IPS-NIHi11 (cell line): ENCODE measurements at places on chromosomes 5 and 9.

DNA sequence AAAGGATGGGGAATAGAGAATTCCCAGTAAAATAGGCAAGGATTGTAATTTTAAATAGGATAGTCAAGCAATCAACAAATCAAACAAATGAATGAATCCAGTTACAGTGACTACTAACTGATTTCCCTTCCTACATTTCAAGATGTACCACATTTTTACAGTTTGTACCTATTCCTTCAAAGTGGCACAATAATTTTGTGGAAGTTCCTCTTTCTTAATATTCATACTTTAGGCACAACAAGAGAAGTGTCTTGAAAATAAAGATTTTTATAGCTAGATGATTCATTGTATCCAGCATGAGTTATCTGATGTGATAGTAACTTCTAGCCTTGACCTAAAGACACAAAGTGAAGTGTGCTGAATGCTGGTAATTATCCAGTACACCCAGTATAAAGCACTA lies 122.2 kb upstream of the ACOT12 start:
- no peak for DNase-seq

DNA sequence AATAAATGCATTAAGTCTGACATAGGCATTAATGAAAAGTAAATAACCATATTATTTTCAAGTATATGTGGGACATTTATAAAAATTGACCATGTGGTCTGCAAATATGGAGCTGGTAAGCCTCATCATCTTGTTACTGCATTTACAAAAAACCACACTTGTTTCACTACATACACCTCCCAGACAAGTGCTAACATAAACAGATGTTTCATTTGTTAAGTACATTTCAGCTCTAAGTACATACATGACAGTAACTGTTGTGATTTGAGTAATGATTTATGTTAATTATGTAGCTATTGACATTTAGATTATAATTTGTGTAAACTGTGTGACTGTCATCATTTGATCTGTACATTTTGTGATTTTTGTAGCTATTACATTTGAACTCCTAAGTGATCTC lies 13.9 kb downstream of the IDNK start:
- no peak for DNase-seq

DNA sequence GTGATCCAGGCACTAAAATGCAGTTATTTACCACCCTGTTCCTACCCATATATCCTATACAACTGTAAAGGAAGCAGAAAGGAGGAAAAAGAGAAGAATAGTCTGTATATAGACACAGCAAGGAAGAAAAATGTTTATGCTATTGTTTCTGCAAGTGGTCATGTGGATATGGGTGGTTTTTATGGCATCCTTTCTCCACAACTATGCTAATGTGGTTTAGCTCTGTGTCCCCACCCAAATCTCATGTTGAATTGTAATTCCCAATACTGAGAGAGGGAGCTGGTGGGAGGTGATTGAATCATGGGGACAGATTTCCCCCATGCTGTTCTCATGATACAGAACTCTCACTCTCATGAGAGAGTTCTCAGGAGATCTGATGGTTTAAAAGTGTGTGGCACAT lies 439.8 kb downstream of the ZSWIM6 start:
- DNase-seq, result no peak

GRCh38 chr5:156405988-156406387 lies 79.0 kb downstream of the SGCD start:
- no peak for DNase-seq

DNA sequence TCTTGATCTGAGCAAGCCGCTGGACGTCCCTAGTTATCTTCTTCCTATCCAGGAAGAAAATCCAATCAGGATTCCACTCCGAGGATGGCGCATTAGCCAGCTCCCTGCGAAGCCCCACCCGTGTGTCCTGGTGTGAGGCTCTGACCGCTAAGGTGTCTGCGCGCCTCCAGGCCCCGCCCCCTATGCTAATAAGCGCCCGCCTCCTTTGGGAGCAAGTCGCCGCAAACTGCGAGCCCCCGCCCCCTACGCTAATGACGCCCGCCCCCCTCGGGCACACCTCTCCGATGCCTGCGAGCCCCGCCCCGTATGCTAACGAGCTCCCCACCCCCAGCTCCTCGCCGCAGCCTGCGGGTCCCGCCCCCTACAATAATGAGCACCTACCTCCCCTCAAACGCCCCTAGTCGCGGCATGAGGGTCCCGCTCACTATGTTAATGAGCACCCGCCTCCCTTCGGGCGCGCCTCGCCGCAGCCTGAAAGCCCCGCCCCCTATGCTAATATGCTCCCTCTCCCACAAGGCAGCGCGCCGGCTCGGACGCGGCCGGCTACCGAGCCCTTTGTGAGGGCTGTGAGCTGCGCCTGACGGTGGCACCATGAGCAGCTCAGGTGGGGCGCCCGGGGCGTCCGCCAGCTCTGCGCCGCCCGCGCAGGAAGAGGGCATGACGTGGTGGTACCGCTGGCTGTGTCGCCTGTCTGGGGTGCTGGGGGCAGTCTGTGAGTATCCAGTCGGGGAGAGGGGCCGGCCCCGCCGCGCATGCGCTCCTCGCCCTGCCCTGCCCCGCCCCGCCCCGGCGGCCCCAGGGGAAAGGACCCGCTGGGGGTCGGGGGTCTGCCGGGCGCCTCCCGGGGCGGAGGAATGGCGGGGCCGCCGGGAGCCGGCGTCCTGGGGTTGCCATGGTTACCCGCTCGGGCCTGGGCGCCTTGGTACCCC lies at the start of gene CACFD1:
Gene CACFD1 (plus strand): TSS at position 503 of the 929 bp plus-strand sequence. CDS start 89 bp downstream, at position 592.
- DNase-seq, result peak; percentile 97

GRCh38 chr5:145509336-145510136 lies 325.6 kb downstream of the PRELID2 start:
- DNase-seq, result no peak

DNA sequence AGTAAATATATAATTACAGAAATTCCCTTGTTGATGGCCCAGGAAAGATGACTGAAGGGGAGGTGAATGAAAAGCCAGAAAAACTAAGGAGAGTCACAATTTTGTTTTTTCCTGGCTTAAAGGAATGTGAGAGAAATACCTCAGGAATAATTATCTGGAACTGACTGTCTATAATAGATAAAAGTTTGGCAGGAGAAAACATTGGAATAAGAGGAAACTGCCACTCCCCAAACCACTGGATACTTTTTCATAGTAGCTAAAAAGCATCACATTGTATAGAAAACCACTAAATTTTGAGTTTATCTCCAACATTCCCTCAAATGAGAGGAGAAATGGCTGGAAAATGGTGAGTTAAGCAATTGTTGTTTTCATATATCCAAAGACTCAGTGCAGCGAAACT lies 326.0 kb downstream of the NPR3 start:
- no peak for DNase-seq

- no peak for DNase-seq
These were observed 101.0 kb upstream of the PTPN3 start for GRCh38 chr9:109599131-109599530.

DNA sequence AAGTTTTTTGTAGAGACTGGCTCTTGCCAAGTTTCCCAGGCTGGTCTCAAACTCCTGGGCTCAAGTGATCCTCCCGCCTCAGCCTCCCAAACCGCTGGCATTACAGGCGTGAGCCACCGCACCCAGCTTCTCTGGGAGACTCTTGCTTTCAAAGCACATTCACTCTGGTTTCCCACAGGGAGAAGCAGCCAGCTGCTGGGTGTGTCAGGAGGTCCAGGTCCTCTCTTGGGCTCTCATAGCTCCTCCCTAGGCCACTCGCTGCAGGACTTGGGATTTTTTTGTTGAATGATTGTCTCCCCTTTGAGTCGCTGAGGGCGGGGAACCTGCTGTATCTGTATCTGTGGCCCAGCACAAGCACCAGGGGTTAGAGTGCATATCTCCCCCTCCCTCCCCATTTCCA lies 68.4 kb upstream of the RAPGEF1 start:
- no peak for DNase-seq

- peak; percentile 78 for DNase-seq
These were observed 23.4 kb downstream of the MEGF10 start for GRCh38 chr5:127313847-127314473.

DNA sequence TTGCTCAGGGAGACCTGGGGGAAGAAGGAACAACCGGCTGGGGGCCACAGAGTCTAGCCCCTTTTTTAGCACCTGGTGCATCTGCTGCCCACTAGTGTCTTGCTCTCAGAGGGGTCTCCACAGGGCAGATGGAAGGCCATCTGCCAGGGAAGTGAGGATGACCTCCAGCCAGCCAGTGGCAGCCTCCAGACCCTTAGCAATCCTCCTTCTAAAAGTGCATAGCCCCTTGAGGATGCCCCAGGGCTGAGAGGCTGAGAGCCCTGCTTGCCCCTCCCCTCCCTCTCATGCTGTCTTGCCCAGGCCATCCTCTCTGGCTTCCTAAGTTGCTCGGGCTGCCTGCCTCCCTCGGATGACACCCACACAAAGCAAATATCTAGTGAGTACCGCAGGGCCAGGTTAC lies 81.5 kb upstream of the PANK3 start:
- no peak for DNase-seq

DNA sequence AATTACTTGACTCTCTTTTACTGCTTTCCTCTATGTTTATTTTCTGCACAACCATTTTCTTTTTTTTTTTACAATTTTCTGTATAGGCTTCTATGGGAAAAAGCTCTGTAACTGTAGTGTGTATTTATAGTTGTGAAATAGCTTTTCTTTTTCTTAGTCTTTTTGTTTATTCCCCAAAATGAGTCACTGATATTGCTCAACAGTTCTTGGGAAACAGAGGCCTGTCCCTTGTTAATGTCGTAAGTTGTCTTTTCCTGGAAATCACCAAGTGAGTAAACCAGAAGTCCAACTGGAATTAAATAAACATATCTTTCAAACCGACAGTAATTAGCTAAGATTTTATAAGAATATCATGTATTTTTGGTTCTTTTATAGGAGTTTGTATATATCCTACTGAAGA lies 325.1 kb upstream of the PRR16 start:
- DNase-seq, result no peak

GRCh38 chr5:98330871-98331270 lies 442.6 kb upstream of the RGMB start:
- DNase-seq, result no peak

- no peak for DNase-seq
These were observed 13.2 kb upstream of the IL12B start for GRCh38 chr5:159343295-159344094.

DNA sequence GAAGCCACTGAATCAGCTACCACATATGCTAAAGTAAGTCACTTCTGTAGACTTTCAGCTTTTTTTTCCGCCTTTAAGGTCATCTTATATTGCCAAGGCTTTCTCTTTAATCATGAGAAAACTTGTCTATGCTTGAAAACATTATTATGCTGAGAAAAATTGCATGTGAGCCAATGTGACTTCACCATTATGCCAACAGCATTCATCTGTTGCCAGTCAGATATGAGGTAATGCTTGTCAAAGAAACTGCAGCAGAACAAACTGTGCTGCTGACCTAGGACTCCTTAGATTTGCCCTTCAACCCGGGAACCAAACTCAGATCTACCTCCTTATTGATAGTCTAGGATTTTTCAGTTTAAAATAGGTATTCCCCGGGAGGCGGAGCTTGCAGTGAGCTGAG lies 34.3 kb downstream of the SLC44A1 start:
- no peak for DNase-seq

- no peak for DNase-seq
These were observed 6.6 kb downstream of the GALNT10 start for GRCh38 chr5:154196955-154197652.

DNA sequence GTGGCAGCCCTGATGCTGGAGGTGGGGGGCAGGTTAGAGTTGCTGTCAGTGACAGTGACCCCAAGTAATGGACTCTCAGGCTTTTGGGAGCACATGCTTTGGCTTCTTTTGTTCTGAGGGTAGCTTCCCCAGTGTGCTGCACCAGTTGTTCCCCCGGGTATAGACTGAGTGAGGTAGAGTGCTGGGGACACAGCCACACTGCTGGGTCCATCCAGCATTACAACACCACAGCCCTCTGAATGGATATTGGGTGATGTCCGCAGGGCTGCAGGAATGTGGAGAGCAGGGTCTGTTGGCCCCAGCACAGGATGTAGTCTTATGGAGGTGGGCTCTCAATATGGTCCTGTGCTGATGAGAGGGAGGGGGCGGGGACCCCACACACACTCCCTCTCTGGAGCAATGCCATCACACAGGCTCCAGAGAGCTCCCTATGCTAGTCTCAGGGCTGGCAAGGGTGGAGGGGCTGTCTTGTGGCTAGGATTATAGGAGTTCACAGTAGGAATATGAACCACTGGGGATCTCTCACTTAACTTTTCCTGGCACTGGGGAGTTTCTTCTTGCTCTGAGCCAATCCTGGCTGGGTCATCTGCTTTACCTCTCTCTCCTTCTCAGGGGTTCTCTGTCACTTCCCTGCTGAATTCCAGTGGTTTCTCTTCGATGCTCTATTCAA lies 20.7 kb downstream of the OSMR start:
- no peak for DNase-seq

DNA sequence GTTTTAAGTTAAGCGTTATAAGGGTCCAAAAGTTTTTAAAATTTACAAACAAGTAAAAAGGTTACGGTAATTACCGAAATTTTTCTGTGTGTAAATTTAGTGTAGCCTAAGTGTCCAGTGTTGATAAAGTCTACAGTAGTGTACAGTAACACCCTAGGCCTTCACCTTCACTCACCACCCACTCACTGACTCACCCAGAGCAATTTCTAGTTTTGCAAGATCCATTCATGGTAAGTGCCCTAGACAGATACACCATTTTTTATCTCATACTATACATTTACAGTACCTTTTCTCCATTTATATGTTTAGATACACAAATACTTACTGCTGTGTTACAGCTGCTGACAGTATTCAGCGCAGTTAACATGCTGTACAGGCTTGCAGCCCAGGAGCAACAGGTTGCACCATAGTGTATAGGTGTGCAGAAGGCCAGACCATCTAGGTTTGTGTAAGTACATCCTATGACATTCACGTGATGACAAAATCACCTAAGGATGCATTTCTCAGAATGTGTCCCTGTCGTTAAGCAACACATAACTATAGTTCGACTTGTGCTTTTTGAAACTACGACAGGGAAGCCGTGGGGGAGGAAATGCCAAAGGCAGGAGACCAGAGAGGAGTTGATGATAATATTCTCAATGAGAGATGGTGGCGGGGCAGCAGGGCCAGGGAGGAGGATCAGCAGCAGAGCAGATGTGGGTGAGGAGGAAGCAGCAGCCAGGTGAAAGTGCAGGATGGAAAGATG lies 48.6 kb downstream of the PSMB7 start:
- no peak for DNase-seq

DNA sequence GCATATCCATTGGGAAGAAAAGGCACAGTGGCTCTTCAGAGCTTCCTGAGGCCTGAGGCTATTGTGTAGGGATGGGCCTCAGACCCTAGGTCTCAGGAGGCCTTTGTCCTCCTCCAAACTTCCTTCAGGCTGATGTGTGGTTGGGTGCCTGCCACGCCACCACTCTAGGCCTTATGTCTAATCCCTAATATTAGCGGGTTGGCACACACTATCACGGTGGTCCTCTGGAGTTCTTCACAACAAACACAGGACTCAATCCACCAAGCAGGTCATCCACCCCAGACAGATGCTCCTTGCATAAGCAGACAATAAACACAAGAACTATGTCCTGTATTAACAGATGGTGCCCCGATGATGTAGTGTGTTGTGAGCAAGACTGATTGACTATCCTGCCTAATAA lies 31.0 kb upstream of the FSTL4 start:
- no peak for DNase-seq

- no peak for DNase-seq
These were observed 1000.5 kb downstream of the PTPRD start for GRCh38 chr9:9612270-9612669.

GRCh38 chr9:108272349-108272899 lies 583.4 kb downstream of the ACTL7B start:
- peak; percentile 71 for DNase-seq

GRCh38 chr5:139682016-139682975 lies 34.1 kb downstream of the CXXC5 start:
- DNase-seq, result no peak
